Activated naive CD8-positive, alpha-beta T cell treated with anti-CD3 and anti-CD28 coated beads for 36 hours (primary cell): ENCODE measurements at places on chromosomes 7 and 10.

DNA sequence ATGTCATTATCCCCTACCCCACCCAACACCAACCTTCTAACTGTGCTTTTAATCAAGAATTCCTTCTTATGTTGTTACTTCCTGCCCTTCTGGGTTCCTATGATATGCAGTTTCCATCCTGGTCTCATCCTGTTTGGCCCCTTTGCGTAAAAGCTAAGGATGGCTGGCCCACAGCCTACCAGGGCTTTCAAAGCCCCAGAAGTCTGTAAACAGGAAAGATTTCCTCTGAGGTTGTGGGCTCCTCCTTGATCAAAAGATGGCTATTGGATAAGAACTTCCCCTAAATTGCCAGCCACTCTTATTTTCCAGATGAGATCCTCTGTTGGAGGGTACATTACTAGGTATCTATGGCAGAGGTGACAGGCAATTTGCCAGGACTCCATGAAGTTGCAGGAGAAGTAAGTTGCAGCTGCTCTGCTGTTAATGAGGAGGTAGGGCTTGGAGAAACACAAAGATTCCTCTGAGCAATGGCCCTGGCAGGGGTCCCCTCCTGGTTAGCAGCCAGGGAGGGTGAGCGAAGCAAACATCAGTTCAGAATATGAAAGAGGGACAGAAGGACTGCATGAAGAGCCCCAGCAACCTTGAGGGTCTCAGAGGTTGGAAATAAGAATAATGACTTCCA is 32.1 kb downstream of the NRP1 start:
- no peak for DNase-seq

GRCh38 chr7:41630741-41631140 is 72.1 kb downstream of the INHBA start:
- DNase-seq = no peak

- DNase-seq = no peak
Measured at GRCh38 chr10:37582237-37582636, 275.2 kb downstream of the ZNF248 start.

GRCh38 chr7:47379629-47380324 is 202.1 kb downstream of the TNS3 start:
- no peak for DNase-seq

DNA sequence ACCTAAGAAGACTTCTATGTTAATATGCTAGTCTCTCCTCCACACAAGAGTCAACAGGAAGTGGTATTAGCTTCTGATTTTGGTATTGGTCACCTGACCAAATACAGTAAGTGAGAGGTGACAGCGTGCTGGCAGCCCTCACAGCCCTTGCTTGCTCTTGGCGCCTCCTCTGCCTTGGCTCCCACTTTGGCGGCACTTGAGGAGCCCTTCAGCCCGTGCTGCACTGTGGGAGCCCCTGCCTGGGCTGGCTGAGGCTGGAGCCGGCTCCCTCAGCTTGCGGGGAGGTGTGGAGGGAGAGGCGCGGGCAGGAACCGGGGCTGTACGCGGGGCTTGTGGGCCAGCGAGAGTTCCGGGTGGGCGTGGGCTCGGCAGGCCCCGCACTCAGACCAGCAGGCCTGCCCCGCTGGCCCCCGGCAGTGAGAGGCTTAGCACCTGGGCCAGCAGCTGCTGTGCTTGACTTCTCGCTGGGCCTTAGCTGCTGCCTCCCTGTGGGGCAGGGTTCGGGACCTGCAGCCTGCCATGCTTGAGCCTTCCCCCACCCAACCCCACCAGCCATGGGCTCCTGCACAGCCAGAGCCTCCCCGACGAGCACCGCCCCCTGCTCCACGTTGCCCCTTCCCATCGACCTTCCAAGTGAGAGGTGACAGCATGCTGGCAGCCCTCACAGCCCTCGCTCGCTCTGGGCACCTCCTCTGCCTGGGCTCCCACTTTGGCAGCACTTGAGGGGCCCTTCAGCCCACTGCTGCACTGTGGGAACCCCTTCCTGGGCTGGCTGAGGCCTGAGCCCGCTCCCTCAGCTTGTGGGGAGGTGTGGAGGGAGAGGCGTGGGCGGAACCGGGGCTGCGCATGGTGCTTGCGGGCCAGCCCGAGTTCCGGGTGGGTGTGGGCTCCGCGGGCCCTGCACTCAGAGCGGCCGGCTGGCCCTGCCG is 4.2 kb upstream of the ACSL5 start:
- no peak for DNase-seq

DNA sequence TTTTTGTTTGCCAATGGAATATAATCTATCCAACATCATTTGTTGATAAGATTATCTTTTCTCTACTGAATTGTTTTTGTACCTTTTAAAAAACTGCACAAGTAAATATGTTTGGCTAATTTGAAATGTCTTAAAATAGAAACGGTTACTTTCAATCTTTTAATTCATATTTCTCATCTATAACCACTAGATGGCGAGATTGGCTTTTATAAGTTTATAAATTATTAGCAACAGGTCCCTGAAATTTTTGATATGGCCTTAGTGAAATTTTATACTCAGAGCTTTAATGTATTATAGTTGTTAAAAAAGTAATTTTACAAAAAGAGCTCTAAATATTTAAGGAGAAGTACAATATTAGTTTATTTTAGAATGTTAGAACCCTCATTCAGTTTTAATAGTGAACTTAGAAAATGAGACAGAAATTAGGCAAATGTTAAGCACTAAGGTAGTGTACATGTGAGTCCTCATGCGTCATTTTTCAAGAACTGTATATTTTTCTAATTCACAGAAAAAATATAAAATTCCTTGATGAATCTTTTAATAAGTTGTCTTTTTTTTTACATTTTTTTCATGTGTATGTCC is 592.5 kb downstream of the ARL4A start:
- no peak for DNase-seq

- no peak for DNase-seq
Measured at GRCh38 chr7:6305330-6305729, 32.9 kb upstream of the CYTH3 start.
